Hindlimb muscle (tissue), 1 donor: ENCODE measurements at places on chromosomes 7 and 10.

DNA sequence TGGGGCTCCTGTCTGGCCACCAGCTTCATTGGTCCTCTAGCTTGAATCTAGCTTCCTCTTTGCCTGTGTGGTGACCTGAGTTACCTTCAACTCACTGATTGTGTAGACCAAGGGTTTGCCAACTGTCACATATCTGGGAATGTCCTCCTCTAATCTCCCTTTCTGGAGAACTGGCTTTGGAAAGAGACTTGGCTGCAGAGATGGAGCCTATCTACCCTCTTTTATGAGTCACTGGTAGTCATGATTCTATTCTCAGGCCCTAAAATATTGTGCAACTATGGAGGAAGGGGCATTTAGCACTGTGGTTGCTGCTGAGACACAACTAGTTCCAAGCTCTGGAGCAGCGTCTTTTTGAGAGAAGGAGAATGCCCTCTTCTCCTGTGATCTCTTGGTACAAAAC, 691.3 kb downstream of the KCNMA1 start:
- no peak for DNase-seq

- DNase-seq: no peak
Observed at GRCh38 chr7:150862356-150862755, 10.0 kb downstream of the AOC1 start.

DNA sequence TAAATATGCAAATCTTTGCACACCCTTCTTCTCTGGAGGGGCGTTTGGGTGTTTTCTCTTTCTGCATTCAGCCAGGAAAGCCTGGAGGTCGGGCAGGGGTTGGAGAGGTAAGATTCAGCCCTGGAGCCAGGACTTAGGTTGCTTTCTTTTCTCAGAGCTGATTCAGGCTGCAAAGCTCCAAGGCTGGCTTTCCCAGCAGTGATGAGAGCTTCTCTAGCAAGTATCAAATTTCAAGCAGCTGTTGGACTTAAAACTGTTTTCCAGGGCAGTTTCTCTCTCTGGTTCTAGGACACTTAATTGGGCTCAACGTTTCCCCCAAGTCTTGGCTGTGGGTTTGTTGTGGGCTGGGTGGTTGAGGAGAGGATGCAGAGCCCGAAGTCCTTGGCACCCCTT, 608 bp downstream of the AKR1B10 start:
- DNase-seq: peak; percentile 64

DNA sequence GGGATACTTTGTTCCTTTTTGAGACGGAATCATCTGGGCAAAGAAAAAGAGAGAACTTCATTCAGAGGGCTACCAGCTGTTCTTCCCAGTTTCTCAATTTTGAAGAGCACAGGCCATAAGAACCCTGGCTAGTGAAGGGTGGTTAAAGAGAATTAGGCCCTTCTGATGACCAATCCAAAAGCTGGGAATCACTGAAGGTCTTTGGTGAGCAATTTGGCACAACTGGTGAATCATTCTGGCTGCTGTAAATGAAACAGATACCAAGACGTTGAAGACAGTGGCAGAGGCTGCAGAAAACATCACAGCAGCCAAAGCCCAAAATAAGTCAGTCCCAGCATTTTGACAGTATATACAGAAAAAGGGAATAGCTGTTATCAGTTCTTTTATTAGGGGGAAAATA, 5.1 kb downstream of the RAPGEF5 start:
- no peak for DNase-seq

GRCh38 chr7:50272808-50273207, 31.7 kb upstream of the IKZF1 start:
- no peak for DNase-seq

DNA sequence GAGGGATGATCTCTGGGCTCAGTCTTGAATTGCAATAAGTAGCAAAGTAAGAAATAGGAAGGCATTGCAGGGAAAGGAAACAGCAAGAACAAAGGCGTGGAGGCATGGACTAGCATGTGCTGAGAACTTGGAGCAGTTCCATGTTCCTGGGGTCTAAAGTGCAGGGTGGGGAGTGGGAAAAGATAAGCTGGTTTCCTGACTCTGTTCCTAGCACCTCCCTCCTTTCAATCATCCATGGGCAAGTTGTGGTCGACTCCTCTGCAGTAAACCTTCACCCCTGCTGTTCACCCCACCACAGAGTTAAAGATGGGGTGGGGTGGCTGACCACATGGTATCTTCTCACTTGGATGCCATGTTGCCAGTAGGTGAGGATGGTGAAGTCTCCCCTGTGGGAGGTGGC, 29.6 kb downstream of the RPS24 start:
- DNase-seq: no peak
